Stimulated activated CD4-positive, alpha-beta T cell treated with anti-CD3 and anti-CD28 coated beads, Interleukin-1b, Interleukin-23, amount 100 ng/mL, for 24 hours (primary cell): ENCODE measurements at places on chromosomes 5 and 9.

DNA sequence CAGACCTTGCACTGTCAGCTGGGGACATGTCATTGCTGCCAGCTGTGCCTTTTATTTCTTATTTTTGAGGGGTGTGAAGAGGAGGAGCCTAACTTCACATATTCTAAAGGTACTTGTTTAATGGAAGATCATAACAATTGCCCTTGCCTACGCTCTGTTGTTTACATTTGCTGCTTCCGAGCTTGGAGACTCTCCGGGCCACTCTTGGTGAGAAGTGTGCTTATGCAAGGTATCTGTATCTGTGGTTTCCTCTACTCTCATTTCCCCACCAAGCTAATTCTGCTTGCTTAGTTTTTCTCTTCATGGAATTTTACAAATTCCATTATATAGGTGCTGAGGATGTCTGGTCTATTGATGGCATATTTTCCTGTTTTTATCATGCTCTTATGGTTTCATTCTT, 105.3 kb downstream of the RASGRF2 start:
- no peak for DNase-seq

- DNase-seq = no peak
These were observed 93.8 kb downstream of the FEM1C start for GRCh38 chr5:115450741-115451140.

DNA sequence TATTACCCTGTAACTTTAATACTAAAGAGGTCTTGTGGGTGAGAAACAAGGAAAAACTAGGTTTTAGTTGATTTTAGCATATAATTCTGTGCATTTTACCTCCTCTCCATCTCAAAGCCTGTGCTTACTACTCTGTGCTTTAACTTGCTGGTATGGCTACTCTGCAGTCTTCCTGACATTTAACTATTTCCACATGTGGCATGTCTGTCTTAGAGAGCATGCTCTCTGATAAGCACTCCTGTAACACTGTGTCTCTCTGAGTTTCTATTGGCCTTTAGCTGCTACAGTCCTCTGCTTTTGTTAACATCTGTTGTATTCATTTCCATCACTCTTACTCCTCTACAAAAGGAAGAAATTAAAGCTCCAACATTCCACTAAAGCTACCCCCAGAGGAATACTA, 418.3 kb downstream of the RAB3C start:
- no peak for DNase-seq

GRCh38 chr9:93112116-93112863, 16.3 kb downstream of the CARD19 start:
- no peak for DNase-seq

- no peak for DNase-seq
These were observed 9.7 kb upstream of the PDCD1LG2 start for GRCh38 chr9:5500441-5501235.

DNA sequence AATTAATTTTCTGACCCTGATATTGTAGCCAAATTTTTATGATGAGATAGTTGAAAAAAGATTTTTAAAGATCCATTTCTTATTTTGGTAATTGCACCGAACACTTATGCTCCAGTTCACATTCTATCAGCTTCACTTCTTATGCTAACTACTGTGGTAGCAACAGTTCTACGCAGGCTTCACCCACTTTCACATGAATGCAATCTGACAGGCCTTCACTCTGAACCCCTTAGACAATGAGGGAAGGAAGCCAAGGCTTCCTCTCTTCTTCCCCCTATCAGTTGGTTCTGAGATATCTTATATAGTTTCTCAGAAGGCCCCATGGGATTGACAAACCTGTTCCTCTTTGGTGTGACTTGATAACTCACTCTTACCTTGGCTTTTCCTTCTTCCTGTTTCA, 185.8 kb downstream of the CETN3 start:
- DNase-seq = no peak

- DNase-seq = no peak
These were observed 12.2 kb upstream of the OBP2B start for GRCh38 chr9:133221177-133221809.

- DNase-seq = no peak
These were observed 22.7 kb downstream of the ARHGAP26 start for GRCh38 chr5:142792865-142793232.

- DNase-seq = no peak
These were observed 61.4 kb upstream of the GLRX start for GRCh38 chr5:95884017-95884325.

GRCh38 chr5:67896930-67897313, 318.6 kb upstream of the PIK3R1 start:
- no peak for DNase-seq

DNA sequence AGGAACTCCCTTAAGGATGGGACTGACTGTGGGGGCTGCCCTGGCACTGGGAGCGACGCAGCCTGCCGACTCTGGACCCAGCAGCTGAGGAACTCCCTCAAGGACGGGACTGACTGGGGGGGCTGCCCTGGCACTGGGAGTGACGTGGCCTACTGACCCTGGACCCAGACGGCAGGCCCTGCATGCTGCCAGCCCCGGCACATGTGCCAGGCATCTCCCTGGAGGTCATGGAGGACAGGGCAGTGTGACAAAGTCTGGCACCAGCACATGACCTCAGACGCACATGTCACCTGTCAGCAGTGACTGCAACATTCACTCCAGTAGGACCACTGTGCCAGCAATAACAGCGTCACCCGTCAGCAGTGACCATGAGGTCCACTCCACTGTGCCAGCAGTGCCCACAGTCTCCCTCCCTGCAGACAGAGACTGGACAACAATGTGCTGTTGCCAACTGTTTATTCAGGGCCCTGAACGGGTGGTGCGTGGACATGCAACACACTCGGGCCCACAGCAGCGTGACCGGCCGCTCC, 4.5 kb downstream of the FBXW5 start:
- no peak for DNase-seq

DNA sequence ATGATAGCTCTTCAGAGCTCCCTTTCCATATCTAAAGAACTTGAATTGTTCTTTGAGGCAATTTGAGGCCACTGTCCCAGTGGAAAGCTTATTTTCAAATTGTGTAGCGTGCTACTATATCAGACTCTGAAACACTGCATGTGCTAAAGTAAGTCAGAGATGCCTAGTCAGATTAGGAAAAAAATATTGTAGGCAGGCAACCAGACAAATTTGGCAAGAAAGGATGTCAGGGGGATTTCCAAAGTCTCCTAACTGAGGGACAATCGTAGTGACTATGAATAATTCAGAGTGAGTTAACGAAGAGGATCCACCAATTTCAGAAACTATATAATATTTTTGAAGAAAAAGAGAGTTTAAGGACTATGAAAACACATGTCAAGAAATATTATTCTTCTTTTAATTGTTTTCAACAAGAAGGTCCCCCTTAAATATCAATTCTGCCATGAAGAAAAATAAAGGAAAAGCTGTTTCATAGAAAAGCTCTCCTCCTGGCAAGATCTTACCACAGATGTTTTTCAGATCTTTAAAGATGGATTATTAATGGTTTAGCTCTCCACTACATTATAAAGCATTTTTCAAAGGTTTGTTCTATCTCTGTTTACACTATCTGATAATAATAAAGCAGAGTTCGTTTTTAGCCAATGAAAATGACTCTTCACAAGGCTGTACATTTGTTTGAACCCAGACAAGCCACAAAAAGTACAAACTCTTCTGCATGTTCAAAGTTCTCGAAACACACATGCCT, 273.5 kb upstream of the PTGER4 start:
- DNase-seq = no peak

- no peak for DNase-seq
These were observed 77.6 kb upstream of the ANKRD55 start for GRCh38 chr5:56310711-56311204.

- DNase-seq = no peak
These were observed 147.9 kb downstream of the HSD17B3 start for GRCh38 chr9:96154081-96154480.

DNA sequence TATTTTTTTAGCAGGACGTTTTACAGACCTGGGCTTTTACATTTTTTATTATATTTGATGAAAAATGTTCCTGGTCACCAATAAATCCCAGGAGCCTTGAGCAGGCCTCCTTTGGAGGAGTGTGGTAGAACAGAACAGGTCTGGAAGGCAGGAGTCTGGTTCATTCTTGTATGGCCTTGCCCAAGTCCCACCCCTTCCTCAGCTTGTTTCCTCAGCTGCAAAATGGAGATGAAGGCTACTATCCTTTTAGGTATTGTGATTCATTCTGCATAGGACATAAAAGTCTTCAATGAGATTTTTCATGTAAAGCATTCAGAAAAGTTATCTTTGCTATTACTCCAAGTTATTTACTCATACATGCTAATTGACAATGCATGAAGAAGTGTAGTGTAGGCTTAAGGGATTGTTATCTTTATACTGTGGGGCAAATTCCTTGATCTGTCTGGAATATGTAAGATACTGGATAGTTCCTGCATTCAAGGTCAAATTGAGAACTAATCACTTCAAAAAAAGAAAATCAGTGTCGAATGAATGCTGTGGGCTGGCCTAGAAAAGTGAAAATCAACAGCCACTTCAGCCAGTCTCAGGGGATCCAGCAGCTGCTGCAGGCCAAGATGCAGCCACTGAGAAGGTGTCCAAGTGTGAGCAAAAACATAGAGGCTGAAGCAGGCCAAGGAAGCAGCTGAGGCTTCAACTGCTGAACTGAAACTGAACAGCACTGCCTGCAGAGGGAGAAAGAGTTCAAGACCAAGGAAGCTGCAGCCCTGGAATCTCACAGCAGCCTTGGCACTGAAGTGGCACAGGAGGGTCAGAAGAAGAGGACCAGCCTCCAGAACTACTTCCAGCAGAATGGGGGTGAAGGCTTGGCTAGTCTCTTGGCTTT, 15.5 kb upstream of the SLC36A3 start:
- DNase-seq = no peak

GRCh38 chr5:173513521-173513991, 102.9 kb downstream of the BOD1 start:
- DNase-seq = no peak

DNA sequence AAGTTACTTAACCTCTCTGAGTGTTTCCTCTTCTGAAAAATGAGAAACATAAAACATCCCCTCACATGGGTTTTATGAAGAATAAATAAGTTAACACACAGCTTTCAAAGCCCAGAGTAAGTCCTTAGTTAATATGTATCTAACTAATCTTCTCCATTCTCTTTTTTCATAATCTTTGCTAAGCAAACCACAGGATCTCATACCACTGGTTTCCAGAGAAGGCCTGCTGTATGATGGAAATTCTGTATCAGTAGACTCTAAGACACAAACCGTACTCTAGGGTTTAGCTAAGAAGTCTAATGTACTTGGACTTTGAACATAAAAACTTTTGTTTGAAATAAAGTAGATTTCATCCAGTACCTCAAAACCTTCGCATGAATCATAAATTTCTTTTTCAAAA, 307.9 kb downstream of the SPOCK1 start:
- DNase-seq = no peak

DNA sequence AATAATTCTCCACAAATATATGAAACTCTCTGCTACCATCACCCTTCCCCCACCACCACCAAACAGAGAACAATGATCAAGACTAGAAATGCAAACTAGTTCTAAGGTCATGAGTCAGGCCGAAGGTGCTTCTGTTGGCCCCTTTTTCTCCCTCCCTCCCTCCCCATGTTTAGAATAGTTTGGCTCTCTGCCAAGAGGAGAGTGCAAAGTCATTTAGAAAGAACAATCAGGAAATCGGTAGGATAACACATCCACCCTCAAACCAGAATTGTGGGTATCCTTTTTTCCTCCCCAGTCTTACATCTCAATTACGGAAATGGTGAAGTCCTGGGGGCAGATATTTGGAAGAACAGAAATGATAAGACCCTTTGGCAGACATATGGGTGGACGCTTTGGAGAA, 170.1 kb downstream of the SLF1 start:
- DNase-seq = no peak

DNA sequence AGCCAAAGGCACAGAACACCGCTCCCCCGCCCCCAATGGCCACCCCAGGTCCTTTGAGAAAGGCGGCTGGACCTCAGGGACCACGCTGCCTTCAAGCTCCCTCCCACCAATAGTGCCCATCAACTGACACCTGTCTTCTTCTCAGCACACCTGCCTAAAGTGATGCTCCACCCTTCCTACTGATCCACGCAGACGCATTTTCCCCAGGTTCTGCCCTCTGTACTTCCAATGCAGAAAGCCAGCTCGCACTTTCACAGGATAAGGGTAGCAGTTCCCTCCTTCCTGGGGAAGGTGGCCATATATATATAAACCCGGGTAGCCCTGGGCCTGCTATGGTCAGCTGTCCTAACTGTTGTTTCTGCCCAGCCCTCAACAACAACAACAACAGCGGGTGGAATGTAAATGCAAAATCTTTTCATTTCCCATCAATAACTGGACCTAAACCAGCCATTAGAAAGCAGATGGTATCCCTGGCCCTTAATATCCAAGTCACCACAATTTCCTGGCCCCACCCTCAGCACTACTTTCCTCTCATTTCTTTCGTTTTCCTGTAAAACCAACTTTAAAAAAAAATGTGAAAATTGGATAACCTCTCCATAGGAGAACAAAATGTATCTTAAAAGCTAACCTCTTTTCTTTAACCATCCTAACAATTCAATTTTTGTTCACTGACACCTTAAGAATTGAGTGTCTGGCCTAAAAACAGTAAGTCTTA, 1.7 kb downstream of the GOLM1 start:
- DNase-seq = no peak

GRCh38 chr5:157286761-157287211, 20.9 kb downstream of the CYFIP2 start:
- no peak for DNase-seq

- no peak for DNase-seq
These were observed 20.9 kb downstream of the C9orf57 start for GRCh38 chr9:72039532-72039931.

- no peak for DNase-seq
These were observed 52.3 kb upstream of the CAVIN4 start for GRCh38 chr9:100525563-100525962.

- DNase-seq = no peak
These were observed 21.6 kb upstream of the B4GALT1 start for GRCh38 chr9:33188711-33189110.

DNA sequence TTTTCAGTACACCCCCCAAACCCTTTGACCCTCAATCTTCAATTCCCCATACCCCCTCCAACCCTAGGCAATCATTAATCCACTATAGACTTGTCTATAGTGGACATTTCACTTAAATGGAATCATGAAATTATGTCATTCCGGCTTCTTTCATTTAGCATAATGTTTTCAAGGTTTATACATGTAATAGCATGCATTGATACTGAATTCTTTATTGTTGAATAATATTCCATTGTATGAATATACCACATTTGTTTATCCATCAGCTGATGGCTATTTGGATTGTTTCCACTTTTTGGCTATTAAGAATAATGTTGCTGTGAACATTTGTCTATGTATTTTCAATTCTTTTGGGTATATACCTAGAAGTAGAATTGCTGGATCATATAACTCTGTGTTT, 238.8 kb downstream of the PDE4D start:
- no peak for DNase-seq

DNA sequence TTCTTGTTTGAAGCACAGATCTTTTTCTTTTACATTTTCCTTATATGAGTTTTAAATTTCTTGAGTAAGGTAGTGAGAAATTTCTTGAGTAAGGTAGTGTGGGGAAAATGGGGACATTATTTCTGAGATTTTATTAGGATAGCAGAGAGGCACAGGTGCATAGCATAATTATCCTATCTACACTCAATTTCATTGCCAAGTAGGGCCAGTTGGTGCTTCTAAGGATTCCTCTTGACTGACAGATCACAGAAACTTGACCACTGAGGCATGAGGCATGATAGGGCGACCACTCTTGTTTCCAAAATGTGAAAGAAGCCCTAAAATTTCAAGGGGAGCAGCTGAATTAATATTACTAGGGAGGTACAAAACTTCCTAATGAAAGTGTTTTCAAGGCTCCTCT, 31.4 kb upstream of the TMC1 start:
- no peak for DNase-seq

- DNase-seq = no peak
These were observed 29.6 kb upstream of the BOD1 start for GRCh38 chr5:173645890-173646574.
